ENCODE measurements at places on chromosomes 12 and 14. TPM values are rescaled to one million over a fixed set of nuclear protein-coding genes. Genes with fewer than 3 reads are reported as not detected.

The NFKBIA gene
- polyA plus RNA-seq, result 131 TPM

- peak; percentile 45 for DNase-seq
Observed at GRCh38 chr12:19507823-19508222, 68.5 kb downstream of the AEBP2 start.

GRCh38 chr12:44584625-44585024 lies 291.5 kb downstream of the NELL2 start:
- DNase-seq, result no peak

- no peak for DNase-seq
Observed at GRCh38 chr14:27506272-27506671, 908.4 kb upstream of the NOVA1 start.

Data from kidney (tissue), 22 donors.